Activated CD4-positive, alpha-beta memory T cell treated with anti-CD3 and anti-CD28 coated beads for 36 hours (primary cell): ENCODE measurements at places on chromosomes 7 and 10.
A peak's percentile ranks its signal among the peaks of the same experiment; 100 is the strongest.

DNA sequence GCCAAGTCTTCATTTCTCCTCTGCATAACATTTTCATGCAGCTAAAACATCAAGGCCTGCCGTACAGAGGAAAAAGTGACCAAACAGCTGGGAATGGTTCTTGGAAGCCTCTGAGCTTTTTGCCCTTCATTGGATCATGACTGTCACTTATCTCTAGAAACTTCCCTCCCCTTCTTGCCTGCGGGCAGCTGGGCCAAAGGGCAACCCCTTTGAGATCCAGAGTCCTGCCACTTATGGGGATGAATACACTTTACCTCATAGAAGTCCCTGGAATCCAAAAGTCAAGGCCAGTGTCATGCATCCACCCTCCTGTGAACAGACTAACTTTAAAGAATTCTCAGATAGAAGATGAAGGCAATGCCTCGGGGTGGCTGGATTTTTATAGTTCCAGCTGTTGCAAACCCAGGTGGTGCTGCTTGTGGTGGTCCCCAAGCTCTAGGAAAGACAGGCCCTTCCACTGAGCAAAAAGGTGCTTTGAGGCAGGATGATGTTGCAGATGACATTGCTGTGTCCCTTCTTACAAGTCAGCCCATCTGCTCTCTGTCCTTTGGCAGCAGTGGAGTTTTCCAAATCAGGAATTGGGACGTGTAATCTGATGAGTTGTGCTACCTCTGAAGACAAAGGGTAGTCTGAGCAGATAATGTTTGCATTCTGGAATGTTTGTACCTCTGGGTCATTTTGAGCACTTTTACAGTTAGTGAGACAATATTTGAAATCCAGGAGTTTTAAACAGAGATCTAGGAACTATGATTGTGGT is 64.2 kb downstream of the LRMDA start:
- no peak for DNase-seq

DNA sequence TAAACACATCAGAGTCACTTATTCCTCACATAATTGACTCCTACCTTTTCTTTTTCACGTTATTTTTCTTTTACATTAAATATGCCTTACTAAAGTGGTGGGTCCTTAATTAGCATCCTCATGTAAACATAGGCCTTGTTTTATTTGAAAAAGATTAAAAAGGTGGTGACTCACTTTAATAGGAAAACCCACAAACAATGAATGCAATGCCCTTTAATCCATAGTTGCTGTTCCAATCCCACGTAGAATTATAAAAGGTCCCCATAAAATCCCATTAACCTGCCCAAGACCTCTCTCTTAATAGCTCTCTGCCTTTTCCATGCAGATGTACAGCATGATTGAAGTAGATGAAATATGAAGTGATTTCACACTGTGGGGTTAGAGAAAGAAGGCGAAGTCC is 32.2 kb downstream of the SLC16A12 start:
- no peak for DNase-seq

DNA sequence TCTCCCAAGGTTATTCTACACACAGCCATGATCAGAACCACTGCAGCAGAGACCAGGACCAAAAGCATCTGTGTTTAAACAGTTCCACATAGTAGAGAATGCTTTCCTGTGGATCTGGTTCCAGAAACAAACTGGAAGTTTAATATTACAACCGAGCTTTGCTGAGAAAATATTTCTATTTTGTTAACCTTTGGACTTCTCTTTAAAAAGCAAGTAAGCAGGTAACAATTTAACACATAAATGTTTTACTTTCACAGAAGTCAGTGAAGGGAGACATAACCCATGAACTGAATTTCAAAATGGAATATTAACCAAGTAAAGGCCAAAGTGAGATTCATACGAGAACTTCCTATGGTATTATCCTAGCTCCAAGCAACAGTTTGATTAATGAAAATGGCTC is 98.6 kb upstream of the PHYHIPL start:
- DNase-seq: no peak

DNA sequence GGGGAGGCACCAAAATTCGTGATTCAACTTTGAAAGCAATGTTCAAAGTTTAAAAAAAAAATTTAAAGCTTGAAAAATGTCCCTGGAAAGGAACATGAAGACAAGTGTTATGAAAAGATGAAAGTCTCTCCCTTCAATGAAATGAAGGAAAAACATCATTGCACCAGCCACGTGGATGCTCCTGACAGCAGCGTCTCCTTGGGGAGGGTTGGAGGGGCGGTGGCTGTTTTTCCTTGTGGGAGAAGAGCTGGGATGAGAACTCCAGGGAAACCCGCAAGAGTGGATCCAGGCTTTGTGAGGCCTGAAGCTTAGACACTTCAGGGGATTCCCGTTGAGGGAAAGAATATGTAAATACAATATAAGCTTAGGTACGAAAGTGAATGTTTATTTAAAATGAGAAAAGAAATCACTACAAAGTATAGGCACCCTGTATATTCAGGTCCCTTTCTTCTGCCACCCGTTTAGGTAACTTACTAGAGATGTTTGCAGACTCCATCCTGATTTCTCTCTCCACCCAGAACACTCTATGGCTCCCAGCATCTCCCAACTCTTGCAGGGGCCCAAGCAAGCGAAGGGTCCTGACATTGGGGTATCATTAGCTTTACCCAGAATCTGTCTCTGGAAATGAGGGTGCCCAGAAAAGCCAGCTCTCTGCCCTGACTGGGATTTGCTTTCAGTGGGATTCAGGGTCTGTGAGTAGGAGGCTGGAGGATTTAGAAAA is 63.1 kb upstream of the BAIAP2L1 start:
- DNase-seq: no peak

DNA sequence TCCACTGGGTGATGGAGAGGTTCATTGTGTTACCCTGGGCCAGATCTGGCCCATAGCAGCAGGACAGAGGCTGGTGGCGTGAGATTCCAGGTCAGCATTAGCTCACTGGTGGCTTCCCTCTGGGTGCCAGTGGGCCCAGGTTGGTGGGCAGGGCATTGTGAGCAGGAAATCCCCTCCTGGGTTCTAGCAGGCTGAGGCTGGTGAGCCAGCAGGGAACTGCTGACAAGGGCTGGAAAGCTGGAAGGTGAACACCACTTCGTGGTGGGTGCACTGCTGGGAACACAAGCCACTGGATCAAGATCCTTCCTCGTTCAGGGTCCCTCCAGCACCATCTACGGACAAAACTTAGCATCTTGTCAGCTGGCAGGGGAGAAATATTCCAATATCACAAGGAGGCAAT is 259.2 kb upstream of the FZD1 start:
- DNase-seq: no peak

DNA sequence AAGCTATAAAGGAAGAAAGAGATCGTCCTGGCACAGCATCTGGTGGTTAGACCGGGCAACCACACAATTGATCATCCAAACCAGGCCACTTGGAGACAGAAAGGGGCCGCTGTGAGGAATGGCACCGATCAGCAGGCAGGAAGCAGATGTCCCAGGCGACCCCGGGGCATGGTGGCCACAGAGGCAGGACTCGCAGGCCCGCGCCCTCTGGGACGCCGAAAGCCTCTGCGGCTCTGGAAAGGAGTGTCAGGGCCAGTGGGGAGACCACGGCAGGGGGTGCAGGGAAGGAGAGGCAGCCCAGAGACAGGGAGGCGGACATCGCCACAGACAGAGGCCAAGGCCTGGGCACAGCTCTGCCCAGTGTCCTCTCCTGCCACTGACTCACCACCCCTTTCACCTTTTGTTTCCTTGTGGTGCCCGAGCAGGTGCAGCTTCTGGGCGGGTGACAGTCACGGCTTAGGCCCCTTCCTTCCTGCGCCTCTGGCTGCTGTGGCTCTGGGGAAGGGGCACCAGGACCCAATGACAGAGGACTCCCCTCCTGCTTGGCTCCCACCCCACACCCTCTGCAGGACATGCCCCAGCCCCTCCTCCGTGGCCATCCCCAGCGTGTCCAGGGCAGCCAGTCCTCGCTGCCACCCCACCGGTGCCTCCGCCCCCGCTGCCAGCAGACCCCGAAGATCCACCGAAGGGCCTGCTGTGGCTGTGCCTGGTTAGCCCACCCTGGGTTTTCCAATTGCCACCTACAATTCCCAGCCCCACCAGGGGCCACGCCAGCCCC is 10.9 kb downstream of the STK32C start:
- DNase-seq: no peak

DNA sequence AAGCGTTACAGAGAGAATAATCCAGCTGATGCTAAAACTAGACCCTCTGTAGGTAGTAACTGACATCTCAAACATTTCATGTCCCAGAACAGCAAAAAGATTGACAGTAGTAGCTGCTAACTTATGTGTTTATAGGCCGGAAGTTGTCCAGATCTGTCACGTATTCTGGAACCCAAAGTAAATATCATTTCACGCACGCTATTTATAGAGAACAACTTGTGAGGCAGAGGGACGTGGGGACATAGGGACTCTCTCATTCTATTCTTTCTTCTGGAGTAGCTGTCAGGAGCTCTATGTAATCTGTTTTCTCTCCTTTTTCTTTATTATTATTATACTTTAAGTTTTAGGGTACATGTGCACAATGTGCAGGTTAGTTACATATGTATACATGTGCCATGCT is 22.3 kb downstream of the AGK start:
- no peak for DNase-seq

DNA sequence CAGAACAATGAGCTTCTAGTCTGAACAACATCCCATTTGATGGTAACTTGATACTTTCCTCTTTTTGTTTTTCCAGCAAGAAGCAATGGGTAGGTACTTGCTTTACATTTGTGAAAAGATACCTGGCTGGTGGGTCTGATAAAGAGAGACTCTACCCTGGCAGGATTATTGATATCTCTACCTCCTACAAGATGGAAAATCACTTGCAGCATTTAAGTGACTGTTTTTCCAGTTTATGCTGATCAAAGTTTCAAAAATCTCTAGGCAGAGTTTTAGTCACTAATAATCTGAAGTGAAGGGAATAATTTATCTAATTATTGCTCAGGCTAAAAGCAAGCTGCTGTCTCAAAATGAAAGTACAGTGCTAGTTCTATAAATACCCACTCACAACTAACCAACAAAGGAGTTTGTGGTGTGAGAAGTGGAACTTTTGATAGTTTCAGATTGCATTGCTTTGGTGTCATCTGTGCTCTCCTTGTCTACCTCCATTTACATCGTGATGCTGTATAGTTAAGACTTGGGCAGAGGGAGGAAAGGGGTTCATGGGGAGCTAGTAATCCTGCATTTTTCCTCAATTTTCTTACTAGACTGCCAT is 86.0 kb upstream of the ANKRD1 start:
- DNase-seq: no peak

DNA sequence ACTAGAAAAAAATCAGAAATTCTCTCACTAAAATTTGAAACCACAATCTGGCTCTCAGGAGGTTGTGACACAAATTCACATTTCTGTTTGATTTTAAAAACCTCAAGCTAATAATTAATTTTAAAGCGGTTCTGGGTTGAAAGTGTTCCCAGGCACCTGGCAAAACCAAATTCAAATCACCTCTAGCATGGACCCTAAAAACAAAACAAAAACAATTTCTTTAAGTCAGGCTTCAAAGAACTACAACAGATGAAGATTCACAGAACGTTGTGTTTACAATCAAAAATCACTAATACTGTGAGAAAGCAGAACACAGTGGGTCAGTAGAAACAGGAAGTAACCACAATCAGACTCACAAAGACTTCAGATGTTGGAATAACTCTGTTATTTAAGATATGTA is 7.2 kb upstream of the RELN start:
- no peak for DNase-seq

GRCh38 chr10:30488316-30488715 is 54.3 kb downstream of the MAP3K8 start:
- DNase-seq: no peak

GRCh38 chr10:30832001-30832748 is 199.5 kb downstream of the ZNF438 start:
- DNase-seq: no peak

- DNase-seq: no peak
Measured at GRCh38 chr10:63115732-63116383, 17.3 kb upstream of the NRBF2 start.

DNA sequence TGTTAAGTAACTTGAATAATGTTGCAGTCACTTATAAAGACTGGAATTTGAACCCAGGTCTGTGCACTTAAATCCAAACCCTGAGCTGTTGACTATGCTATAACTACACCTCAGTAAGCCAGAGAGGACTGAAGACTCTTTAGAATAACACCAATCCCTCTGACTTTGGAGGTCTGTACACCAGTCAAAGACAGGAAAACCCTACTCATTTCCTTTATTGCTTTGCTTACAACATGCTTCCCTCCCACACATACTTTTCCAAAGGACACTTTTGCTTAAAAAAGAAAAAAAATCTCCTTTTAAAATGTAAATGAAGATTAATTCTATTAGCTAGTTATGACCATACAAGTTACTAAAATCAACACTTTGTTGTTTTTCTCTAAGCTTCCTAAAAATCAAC is 184.7 kb upstream of the KCTD7 start:
- DNase-seq: no peak

GRCh38 chr7:74289659-74290552 is 699 bp downstream of the CLIP2 start:
- peak; percentile 41 for DNase-seq

DNA sequence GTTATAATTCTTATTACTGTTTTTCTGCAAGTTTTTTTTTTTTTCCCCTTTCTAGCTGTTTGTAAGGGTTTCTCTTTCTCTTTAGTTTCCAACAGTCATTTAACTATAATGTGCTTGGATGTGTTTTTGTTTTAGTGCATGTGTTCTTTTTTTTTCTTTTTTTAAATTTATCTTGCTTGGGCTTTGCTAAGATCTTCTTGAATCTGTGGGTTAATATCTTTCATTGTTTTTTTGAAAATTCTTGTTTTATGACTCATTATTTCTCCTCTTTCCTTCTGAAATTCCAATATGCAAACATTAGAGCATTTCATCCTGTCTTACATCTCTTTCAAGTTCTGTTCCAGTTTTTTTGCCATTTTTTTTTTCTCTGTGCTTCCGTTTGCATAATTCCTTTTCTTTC is 5.7 kb upstream of the HK1 start:
- DNase-seq: no peak

GRCh38 chr10:131831561-131831960 is 69.2 kb upstream of the PPP2R2D start:
- no peak for DNase-seq

- DNase-seq: no peak
Measured at GRCh38 chr7:44155191-44156185, 14.4 kb upstream of the MYL7 start.

GRCh38 chr7:108455551-108455997 is 662 bp downstream of the NRCAM start:
- DNase-seq: no peak

- DNase-seq: no peak
Measured at GRCh38 chr10:69638642-69639041, 8.6 kb downstream of the FAM241B start.

GRCh38 chr7:112420236-112420861 is 29.9 kb upstream of the IFRD1 start:
- DNase-seq: no peak

- no peak for DNase-seq
Measured at GRCh38 chr7:73395538-73396503, 37.8 kb upstream of the FZD9 start.

GRCh38 chr10:77869626-77870420 is 56.7 kb downstream of the DLG5 start:
- DNase-seq: no peak

- DNase-seq: peak; percentile 27
Measured at GRCh38 chr7:108454674-108455550, 1.3 kb downstream of the NRCAM start.
